ENCODE measurements at places on chromosomes 1 and 21.
A peak's percentile ranks its signal among the peaks of the same experiment; 100 is the strongest.

- DNase-seq: no peak
Measured at GRCh38 chr1:240527086-240527485, 84.9 kb downstream of the GREM2 start.

DNA sequence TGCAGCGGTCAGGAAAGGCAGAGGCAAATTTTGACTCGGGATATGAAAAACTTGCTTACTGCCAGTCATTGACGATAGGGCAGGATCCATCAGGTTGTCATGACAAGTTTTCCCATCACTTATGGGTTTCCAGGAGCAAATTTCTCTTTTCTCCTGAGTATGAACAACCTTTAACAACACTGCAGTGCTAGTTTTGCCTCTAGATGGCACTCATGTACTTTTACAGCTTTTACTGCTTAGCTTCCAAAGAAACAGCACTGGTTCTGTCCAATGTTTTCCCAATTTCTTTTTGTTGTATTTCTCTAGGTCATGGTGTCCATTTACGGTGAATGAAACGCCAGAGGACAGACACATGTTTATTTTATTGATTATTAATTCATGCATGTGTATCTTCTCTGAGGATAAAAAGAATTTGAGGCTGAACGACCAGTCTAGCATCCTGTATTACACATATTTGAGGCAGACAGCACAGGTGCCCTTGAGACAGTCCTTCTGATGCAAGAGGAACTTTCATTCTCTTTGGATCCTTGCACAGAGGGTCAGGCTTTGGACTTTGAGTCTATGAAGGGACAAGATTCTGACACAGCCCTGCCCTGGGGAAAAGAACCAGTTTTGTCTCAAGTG lies 112.3 kb upstream of the TRABD2B start:
- peak; percentile 30 for DNase-seq

GRCh38 chr1:208172423-208173145 lies 71.6 kb downstream of the PLXNA2 start:
- no peak for DNase-seq

GRCh38 chr1:4726620-4727341 lies 72.4 kb downstream of the AJAP1 start:
- DNase-seq: no peak

DNA sequence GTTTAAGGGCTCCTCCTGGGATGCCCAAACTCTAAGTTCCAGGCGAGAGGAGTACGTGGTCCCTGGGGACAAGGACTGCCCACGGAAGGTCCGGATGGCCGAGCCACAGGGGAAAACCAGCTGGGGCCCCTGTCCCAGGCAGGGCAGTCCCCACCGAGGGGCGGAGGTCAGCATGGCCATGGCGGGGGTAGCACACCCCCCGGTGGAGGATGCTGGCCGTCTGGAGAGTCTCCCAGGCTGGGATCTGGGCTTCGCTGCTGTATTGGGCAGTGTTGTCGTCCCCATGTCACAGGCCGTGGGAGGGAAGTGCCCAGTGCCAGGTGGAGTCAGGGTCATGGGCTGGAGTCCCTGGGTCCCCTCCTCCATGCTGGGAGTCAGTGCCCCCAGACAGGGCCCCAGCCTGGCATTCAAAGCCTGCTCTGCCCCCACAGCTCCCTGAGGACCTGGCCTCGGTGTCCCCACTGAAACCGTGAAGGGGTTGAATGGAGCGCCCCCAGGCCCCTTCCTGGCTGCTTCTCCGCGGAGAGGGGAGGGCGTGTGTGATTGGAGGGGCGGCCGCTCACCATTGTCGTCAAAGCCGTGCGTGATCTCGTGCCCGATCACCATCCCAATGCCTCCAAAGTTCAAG lies 6.8 kb downstream of the PRXL2B start:
- no peak for DNase-seq

DNA sequence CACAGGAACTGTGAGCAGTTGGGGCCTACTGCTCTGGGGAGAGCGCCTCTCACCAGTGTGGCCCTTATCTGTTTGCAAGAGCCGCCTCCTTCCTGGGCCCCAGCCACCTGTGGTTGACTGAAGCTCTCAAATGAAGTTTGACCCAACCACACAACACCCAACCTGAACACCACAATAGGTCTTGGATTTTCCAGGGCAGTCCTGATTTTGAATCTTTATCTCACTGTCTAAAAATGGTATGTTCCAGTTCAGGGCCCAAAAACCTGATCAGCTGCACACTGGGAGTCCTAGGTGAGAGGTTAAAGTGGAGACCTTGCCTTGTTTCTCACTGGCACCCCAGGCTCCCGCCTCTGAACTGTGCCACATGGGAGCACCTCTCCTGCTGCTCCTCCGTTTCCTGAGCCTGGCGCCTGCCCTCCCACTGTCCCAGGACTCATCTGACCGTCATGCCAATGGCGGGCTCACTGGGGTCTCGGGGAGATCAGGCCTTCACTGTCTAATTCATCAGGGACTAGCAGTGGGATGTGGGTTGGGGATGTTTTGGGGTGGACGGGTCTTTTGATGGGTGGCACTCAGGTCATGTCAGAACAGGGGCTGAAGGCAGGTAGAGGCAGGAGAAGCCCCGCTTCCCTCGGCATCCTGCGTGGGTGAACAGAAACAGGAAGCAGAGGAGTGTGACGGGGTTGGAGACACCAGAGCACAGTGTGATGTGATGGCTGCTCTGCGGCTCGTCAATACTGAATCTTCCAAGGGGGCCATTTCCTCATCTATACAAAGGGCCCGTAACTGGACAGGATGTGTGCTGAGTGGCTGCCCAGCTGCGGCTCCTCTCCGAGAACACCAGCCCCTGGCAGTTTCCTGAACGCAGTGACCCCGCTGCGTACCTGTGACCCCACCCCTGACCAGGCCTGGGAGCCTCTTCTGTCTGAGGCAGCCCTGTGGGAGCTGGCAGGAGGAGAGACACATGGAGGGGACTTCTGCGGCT lies 59.6 kb upstream of the ITPKB start:
- peak; percentile 90 for DNase-seq

GRCh38 chr1:28759257-28759656 lies 22.5 kb downstream of the YTHDF2 start:
- DNase-seq: no peak

DNA sequence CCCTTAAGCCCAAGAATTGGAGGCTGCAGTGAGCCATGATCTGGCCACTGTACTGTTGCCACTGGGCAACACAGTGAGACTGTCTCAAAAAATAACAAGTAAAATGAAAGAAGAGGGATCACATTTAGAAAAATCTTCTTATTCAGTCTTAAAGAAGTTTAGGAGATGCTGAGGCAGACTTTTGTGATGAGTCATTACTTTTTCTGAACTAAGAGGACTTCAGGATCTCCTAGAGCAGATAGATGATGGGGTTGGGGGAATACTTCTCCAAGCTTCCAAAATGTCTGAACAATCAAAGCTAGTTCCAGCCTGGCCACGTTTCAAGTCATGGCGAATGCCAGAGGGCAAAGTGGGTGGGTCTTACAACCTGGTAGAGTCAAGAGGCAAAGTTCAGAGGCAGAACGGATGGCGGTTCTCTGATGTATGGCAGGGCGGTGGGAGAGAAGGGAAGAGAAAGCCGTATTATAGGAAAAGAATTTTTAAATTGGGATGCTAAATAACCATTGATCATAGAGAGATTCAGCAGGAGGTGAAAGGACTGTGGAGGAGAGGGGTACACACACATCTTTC lies 2.1 kb upstream of the CIART start:
- no peak for DNase-seq

DNA sequence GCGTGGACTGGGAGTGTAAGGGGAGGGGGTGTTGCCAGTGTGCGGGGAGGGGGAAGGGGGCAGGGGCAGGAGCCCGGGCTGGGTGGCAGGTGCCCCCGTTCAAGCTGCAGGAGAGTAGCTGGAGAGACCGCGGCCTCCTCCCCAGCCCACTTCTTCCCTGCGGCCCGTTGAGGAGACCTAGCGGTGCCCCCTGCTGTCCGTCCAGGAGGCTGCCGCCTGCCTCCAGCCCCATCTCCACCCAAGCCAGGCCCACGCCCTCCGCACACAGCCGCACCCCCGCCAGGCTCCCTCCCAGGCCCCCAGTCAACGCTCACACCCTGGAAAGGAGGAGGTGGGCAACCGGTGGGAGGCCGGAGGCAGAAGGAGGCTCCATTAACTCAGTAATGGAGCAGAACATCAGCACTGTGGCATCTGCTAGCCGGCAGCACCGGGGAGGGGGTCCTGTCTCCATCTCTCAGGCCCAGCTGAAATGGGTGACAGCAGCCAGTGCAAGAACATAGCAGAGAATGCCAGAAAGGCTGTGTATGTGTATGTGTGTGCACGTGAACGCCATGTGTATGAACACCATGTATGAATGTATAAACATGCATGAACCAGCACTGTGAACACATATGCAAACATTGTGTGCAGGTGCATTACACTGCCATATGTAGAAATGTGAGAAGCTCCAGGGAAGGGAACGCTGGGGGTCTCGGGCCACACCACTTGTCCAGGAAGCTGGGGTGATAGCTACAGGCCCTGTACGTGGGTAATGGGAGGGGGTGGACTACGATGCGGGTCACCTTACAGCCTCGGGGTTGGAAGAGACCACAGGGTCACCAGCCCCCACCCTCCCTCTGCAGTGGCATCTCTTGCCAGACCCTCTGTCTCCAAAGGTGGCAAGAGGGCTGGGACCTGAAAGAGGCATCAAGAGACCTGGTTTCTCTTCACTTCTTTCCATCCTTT lies 84.6 kb downstream of the SYT2 start:
- DNase-seq: peak; percentile 21

DNA sequence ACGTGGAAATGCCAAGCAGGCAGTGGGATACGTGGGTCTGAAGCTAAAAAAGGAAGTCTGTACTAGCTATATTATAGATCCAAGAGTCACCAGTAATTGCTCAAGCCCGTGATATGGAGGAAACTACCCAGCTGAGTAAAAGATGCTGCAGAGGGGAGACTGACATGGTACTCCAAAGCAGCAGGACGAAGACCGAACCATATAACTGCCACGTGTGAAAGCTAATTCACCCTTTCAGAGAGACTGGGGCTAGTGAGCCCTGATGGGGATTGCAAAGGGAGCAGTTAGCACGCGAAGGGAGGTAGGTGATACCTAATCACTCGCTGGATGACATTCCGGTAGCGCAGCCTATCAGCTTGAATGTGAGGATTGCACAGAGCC lies 316 bp downstream of the AP4B1 start:
- DNase-seq: no peak

GRCh38 chr1:111669268-111669667 lies 49.7 kb downstream of the RAP1A start:
- no peak for DNase-seq

DNA sequence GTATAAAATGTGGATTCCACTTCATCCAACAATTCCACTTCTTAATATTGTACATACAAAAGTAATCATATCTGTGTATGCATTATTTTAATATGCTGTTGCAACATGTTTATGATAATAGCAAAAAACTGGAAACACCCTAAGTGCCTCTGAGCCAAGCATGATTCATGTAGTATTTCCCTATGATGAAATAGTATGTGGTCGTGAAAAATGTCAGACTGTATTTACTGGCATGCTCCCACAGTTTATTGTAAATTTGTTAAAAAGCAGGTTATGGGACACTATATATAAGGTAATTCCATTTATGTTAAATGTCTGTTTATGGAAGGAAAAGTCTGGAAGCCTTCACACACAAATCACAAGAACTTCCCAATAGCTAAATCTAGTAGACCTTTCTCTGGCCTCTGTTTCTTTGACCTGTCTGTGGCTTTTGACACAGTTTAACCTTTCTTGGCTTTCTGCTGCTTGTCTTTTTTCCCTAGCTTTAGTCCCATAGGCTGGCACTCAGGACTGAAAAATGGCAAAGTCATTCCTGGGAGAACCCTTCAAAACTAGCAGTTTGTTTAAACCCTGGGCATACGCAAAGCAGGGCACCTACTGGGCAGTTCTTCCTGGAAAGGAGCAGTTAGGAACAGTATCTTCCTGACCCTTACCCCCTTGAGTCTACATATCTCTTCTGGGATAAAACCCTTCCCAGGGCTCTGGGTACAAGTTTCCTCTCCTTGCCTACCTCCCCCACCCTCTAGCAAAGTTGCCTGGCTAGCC lies 65.4 kb upstream of the ARTN start:
- DNase-seq: no peak

- no peak for DNase-seq
Measured at GRCh38 chr1:26784886-26785285, 2.9 kb upstream of the PIGV start.

- no peak for DNase-seq
Measured at GRCh38 chr1:64769482-64769881, 24.6 kb downstream of the RAVER2 start.

DNA sequence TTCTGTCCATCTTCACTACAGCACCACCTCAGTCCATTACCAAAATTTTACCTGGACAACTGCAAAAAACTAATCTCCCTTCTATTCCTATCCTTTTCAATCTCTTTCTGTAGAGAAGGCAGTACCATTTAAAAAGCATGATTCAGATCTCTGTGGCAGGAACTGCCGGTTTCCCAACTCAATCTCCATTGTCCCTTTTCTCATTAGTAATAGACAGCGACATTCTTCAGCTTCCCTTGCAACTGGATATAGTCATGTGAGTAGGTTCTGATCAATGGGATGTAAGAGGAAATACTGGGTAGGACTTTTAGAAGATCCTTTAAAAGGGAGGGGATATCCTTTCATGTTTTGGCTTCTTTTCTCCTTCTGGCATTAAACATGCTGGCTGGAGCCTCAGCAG lies 74.9 kb downstream of the ADCY10 start:
- DNase-seq: no peak

DNA sequence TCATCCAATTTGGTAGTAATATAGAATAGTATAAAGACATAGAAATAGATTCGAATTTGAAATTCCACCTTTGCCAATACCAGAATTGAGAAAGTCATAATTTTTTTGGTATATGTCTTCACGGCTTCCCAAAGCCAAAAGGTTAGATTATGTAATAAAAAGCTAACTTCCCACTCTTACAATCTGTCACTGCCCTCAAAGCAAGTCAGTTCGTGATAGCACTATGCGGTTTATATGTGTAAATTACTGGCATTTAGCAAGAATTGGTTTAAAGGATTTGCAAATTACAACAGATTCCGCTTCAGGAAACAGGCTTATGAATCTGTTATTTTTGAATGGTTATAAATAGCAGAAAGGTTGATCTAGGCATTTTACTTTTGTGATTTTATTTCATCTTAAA lies 679.4 kb upstream of the ADGRL2 start:
- no peak for DNase-seq

DNA sequence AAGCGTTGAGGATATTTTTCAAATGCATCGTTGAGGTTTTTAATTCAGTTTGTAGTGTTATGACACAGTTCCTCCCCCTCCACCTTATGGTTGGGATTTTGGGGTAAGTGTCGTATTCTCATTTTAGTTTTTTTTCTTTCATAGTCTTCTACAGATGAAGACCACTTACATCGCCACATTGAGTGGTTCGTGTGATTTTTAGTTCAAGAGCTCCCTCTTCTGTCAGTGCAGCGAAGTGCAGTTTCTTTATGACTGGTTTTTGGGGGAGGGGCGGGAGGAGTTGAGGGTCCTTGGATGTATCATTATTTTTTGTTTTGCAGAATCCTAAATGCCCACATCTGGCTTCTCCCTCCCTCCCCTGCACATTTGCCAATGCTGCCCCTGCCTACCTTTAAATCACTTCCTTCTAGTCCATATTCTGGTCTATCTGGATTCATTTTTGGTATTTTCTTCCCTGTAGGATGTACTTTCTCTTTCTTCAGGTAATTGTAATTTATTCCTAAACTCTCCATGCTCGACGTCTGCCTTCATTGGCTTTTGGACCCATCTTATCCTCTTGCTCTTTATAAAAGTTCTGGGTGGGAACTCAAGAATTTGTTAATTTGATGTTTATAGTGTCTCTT lies 433.1 kb downstream of the CAMTA1 start:
- peak; percentile 57 for DNase-seq

- DNase-seq: peak; percentile 68
Measured at GRCh38 chr1:19311931-19312781, at the start of the genes AKR7A2 and SLC66A1. AKR7A2 (minus strand) TSS chr1:19312144; CDS start chr1:19312124, 20 bp downstream. SLC66A1 (plus strand) TSS chr1:19312326; CDS start chr1:19317678, 5,352 bp downstream.
